ENCODE measurements at places on chromosomes 6 and 20.

- no peak for DNase-seq
Observed at GRCh38 chr20:58898629-58899408, 46.3 kb downstream of the GNAS start.

DNA sequence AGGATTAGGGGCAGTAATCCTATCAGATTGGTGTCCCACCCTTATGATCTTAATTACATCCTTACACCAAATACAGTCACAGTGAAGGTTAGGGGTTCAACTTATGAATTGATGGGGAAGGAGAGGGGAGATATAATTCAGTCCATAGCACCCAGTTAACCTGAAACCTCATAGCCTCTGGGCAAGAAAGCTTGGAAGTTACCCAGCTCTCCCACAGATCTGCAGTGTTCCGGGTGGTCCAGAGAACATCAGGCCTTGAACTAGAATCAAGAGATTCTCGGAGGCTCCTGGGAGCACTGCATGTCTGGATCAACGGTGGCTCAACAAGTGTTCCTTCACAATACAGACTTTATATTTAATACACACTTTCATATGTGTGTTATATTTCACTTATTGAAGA, 392.6 kb upstream of the MARCKS start:
- no peak for DNase-seq

GRCh38 chr6:80437221-80437620, 330.8 kb downstream of the BCKDHB start:
- DNase-seq: no peak

DNA sequence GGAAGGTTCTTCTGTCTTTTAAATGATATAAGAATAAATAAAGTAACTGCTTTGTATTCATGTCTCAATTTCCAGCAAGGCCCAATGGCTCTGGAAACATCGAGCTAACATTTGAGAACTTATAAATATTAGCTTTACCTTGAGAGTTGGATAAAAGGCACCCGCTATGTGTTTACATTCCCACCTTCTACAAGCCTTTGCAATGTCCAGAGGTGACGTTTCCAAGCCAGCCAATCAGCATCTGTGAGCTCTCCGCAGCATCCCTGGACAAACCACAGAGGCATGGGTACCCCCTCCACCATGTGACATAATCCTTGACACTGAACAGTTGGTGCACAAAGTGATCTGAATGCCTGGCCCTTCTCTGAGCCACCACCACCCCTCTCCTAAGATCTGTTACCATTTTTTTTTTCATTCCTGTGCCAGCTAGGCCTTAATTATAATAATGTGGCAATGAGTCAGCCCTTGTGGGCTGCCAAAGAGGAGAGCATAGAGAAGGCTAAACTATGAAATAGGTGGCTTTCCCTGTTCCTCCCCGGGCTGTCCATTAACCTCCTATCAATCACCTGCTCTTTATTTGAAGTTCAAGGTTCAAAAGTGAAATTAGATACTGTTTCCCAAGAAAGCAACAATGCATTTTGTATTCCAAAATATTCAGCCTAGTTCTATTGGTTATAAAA, 4.1 kb downstream of the CBLN4 start:
- no peak for DNase-seq

- no peak for DNase-seq
Observed at GRCh38 chr20:46434597-46434996, 28.2 kb upstream of the ELMO2 start.

- DNase-seq: no peak
Observed at GRCh38 chr6:168367285-168367751, 47.7 kb upstream of the DACT2 start.

GRCh38 chr20:7841971-7842310, 98.3 kb downstream of the HAO1 start:
- DNase-seq: no peak

DNA sequence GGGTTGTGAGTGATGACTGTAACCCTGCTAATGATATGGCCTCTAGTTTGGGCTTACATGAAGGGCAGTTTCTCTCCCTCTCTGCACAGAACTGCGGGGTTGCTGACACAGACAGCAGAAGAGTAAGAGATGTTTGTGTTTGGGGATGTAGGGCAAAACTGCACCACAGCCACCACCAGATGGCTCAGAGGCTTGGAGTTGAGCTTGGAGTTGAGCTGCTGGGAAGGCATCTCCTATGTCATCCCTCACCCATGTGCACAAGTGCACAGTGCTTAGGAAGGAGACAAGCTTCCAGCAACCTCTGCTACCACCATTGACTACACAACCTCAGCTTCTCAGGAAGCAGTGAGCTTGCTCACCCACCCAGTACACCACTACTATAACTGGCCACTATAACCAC, 303.9 kb upstream of the DEFB112 start:
- no peak for DNase-seq

DNA sequence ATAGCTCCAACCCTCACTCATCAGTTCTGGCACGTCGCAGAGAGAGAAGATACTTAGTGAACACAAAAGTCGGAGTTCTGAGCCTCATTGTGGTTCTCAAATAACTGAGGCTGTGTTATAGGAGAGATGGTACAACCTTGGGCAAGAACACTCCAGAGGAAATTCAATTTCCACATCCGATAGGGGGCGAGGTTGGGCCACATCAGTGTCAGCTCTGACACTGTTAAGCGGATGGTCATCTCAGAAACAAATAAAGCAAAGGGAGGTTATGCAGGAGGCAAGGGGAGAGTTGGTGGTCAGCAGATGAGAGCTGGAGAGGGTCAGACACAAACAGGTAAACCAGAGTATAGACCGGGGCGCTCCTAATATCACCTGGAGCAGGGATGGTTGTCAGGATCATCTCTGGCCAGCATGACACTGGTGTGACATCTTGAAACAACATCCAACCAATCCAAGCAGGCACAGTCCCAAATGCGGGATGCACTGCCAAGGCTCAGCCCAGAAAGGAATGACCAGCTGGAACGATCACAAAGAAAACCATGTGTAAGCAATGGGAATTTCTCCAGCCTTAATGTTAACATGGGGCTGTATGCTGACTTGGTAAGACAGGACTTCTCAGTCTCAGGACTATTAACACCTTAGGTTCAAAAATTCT, 331.8 kb downstream of the HACE1 start:
- peak; percentile 41 for DNase-seq

GRCh38 chr6:46832816-46833215, 39.6 kb downstream of the MEP1A start:
- no peak for DNase-seq
